NCI-H2107 (cell line): ENCODE measurements at places on chromosomes 6 and 20.
A peak's percentile ranks its signal among the peaks of the same experiment; 100 is the strongest.

DNA sequence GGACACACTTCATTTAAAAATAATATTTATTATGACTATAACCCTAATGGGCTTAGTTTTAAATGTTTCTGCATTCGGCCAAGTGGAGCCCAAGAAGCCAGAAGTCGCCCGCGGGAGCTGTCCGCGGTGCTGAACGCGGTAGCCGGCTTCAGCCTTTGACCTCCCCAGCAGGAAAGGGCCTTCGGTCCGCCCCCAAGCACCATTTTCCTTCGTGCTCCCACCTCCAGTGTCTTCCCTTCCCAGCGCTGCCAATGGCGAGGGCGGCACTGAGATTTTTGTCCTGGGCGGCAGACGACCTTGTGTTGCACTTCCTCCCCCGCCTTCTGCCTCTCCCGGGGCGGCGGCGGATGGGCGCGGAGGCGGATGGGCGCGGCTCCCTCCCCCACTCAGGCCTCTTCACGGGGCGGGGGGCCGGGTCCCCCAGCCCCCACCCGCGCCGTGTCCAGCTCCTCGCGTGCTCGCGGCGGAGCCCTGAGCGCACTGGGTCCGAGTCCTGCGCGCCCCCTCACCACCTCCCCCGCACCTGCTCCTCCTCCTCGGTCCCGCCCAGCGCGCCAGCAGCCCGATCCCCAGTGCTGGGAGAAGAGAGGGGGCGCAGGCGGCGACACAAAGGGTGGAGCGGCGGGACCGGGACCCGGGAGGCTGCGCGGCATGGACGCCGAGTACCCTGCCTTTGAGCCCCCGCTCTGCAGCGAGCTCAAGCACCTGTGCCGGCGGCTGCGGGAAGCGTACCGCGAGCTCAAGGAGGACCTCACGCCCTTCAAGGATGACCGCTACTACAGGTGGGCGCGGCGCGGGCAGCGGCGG, 23.6 kb upstream of the TMEM181 start:
- peak; percentile 21 for DNase-seq

GRCh38 chr6:107735906-107736635, 88.0 kb downstream of the SCML4 start:
- DNase-seq: no peak

GRCh38 chr6:87105823-87106222, 10.9 kb upstream of the CGA start:
- DNase-seq: no peak

- no peak for DNase-seq
Observed at GRCh38 chr6:148524976-148525375, 182.3 kb downstream of the SASH1 start.

- no peak for DNase-seq
Observed at GRCh38 chr6:26217714-26218075, 130.5 kb downstream of the HFE start.

DNA sequence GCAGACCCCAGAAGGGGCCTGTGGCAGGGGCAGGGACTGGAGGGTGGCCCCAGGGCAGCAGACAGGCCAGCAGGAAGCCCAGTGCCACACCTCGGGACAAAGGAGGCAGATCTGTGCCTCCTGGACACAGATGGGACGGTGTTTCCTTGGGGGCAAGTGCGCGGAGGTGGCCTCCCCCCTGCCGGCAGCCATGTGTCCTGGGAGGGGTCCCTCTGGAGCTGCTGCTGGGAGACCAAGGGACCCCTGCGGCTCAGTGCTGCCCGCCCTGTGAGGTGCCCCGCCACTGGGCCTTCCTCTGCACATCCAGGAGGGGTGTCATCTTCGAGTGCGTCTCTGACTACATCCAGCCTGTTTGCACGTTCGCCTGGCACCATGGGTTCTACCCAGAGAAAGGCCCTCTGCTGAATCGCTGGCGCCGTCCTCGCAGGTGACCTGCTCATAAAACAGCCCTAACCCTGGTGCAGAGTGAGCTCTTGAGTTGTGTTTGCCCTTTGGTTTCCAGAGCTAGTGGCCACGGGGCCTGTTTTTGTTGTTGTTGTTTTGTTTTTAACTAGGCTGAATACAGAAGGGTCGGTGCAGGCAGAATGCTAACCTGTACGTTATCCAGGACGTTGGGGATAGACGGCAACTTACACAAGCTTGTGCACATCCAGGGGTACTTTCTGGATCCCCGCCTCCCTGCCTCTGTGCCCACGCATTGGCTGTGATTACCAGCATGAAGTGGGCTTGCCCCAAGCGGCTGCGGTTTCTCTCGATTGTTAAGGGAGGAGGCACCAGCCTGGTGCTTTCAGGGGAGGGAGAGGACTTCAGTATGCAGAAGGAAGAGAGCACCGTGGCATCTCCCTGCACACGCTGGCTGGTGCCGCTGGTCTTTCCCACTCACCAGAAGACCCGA, 1.3 kb upstream of the KCNQ2 start:
- DNase-seq: peak; percentile 66

- no peak for DNase-seq
Observed at GRCh38 chr6:467671-468082, 76.1 kb downstream of the IRF4 start.

DNA sequence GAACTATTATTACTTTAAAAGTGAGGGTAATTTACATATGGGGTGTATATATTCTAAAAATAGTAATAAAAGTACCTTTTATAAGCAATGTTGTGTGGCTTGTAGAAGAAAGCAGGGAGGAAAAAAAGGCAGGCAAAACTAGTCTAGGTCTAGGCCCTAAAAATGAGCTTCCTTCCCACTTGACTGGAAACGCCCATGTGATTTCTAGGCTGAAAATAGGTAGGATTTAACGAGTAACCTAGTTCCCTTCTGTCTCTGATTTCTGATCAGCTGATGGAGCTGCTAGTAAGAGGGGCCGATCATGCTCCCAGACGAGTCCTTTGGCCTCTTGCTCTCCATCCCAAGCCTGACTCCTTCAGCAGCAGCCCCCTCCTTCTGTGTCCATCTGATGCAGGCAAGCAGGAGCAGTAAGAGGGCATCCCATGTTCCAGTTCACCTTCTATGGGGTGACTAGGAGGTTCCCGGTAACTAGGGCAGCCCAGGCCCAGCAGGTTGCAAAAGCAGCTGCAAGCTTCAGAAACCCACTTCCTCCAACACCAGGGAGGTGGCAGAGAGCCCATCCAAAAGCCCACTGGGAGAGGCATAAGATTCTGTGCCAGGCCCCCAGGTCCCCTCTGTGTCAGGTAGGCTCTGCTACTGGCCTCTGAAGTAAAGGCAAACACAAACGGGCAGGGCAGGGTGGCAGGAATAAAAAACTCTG, 24.4 kb downstream of the TBC1D20 start:
- no peak for DNase-seq

DNA sequence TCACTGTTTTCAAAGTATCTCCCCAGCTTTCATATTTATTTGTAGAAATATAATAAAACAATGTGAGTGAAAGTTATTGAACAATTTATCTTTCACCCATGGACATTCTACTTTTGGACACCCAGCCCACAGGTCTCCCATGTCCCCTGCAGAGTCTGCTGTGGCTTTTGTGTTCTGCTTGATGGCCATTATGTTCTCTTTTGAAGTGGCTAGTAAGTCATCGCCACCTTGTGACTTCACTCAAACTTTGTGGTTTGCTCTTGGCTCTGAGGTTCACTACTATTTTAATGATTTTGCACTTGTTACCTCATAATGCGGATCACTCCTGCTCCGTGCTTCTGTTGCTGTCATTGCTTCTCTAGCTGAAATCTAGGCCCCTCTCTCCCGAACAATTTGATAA, 10.2 kb upstream of the DEFB113 start:
- DNase-seq: no peak

DNA sequence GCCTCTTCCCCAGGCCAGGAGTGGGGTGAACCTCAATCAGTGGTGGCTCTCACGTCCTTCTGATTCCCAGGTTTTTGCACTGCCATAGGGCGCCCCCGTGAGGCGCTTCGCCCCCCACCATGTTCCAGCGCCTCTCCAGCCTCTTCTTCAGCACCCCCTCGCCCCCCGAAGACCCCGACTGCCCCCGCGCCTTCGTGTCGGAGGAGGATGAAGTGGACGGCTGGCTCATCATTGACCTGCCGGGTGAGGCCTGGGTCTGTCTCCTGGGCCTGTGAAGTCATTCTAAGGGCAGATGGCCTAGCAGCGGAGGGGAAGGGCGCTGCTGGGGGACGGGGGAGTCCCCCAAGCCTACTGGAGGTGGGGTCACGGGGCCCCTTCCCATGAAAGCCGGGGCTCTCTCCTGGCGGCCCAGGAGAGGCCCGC, 4.5 kb downstream of the TP53INP2 start:
- no peak for DNase-seq

DNA sequence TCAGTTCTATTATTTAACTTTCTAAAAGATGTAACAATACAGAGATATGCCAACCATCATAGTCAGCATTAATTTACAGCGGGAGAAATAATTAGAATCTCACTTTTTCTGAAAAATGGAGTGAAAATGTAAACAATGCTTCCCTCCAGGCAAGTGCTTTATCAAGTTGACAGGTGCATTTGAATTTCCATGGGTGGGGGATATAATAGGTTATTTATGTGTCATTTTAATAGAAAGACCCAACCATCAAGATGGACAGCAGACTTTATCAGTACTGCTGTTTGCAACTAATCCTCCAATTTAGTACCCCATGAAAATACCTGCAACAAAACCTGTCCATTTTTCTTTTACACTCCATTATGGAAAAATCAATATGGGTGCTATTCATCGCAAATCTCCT, 780.1 kb downstream of the TFAP2A start:
- DNase-seq: no peak
